NCI-H1930 (cell line): ENCODE measurements at places on chromosomes 5 and 9.
A peak's percentile ranks its signal among the peaks of the same experiment; 100 is the strongest.

- no peak for DNase-seq
Measured at GRCh38 chr5:178349625-178350353, 117.2 kb upstream of the PHYKPL start.

DNA sequence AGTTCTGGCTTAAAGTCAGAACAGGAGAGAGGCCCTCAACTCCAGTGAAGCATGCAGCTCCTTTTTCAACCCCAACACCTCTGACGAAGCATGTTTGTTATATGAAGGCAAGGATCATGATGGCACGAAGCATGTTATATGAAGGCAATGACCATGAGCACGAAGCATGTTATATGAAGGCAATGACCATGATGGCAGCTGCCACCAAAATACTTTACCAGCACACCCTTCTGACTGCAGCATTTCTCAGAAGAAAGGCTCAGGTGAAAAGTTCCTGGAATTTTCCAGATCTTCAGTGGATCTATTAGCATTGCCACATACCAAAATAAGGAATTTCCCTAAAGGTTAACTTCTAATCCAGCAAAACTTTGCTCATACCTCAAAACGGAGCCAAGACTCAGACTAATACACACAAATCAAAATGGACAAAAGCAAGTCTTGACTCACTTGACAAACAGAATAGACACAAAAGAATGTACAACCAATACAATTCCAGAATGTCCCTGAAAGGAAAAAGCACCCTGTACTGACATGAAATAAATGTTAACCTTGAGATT, 217.4 kb downstream of the FANCC start:
- no peak for DNase-seq

GRCh38 chr9:34409154-34409553, 32.5 kb upstream of the MYORG start:
- no peak for DNase-seq

DNA sequence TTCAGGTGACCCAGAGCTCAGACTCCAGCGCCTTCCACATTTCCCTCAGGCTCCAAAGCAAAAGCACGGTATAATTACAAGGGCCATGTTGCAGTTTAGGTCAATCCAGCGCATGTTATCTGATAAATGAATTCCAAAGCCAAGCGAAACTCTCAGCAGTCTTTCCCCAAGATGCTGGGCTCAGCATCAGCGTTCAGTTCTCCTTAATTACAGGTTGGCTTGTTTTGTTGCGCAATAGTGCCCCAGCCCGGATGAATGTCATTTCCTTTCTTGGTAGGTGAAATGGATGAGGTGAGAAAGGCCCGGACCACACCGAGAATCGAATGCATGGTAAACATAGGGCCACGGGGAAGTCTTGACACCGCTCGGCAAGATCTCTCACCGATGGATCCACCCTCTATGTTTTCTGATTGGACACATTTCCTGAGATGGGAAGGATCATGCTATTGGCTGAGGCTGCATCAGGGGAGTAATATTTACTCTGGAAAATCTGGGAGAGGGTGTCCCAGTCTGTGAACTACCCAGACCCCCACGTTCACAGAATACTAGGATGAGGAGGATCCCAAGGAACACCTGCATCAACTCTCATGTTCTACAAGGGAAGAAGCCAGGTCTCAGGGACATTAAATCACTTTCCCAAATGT, 221.2 kb upstream of the ANKRD55 start:
- DNase-seq = no peak

DNA sequence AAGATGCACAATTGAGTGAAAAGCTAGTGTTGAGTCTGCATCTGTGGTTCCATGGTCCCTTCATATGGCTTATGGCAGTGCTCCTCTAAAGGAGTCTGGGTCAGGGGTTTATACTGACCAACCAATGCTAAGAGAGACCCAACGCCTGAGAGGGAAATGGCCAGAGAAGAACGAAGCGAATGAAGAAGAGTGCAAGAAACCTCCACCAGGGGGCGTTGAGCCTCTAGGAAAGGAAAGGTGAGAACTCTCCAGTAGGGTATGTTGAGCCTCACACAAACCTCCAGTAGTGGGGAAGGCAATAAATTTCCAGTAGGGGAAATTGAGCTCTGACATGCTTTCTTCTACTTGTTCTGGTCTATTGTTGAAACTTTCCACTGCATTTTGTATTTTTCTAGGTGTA, 470.6 kb downstream of the PRDM9 start:
- DNase-seq = no peak

DNA sequence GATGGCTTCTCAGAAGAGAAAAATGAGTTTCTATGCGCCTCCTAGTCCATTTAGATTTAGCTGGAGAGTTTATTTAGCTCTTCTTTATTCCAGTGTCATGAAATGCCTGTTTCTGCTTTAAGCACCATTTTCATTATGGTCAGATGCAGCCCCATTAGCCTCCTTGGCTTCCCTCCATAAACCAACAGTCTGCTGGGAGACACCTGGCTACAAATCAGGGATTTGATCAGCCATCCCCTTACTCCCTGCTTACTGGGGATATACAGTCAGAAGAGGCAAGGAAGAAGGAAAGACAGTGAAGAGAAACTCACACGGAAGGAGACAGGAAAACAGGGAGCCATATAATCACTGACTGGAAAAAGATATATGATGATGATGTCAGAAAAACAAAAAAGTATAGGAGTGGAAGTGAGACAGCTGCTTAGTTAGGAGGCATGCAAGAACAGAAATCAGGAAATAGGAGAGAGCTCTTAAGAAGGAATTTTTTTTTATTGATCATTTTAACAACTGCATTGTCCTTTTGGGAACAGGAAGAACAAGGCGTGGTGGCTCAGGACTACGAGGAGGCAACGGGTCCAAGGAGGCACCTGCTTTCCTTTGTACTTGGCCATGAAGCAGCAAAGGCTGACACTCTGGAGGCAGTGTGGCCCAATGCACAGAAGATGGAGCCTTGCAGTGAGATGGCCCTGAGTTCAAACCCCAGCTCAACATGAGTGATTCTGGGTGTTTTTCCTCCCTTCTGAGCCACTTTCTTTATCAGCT, 56.1 kb downstream of the MED27 start:
- no peak for DNase-seq

DNA sequence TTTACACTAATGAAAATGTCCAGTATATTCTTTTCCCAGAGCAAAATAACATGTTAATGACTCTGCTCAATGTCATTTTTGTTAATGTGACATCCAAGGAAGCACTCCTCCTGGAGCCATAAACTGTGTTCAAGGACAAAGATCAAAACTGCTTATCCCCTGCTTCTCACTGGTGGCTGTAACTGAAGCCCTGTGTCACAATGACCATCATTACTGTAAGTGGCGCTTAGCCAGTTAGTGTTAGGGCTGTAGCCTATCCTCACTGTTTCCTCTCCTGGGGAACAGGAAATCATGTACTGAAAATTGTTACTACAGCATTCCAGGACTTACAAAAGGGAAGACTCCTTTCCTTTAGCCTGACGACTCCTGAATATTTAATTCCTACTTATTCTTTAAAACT, 71.7 kb upstream of the COX7C start:
- no peak for DNase-seq

DNA sequence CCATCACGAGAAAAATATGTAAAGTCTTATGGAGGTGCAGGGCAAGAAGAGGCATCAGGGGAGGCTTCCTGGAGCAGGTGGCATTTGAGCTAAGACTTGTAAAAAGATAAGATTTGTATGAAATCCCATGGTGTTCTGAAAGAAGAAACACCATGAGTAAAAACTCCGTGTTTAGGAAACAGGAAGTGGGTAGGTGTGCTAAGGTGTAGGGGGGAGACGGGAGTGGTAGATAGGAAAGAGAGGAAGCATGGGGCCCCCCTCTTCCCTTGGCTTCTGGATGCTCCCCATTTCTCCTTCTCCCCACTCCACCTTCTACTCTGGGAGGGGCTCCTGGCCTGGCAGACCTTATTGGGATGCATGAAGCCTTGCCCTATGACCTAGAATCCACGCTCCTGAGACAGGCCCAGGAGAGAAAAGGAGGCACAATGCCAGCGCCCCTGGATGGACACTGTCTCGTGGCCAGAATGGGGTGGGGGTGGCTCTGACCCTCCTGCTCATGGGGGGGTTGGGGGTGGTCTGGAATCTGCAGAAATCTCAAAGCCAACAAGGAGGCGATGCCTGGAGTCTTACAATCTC, 103.6 kb downstream of the GTF3C4 start:
- no peak for DNase-seq

DNA sequence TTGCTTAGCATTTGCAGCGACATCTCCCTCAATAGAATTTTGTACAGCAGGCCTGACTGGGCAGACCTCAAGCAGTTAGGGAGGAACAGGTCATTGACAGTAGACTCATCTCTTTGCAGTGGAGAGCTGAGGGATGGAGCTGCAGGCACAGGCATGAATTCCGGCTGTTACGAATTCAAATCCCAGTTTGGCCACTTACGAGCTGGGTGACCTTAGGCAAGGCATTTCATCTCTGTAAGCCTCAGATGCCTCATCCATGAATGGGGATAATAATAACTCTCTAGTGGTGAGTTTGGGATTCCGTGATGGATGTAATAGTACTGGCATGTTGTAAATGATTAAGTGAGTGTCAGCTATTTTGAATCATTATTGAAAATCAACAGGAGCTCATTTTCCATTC, 195.3 kb downstream of the SEMA6A start:
- no peak for DNase-seq

GRCh38 chr9:79759460-79759859, 187.7 kb downstream of the TLE4 start:
- no peak for DNase-seq

GRCh38 chr9:38024036-38024681, 44.9 kb downstream of the SHB start:
- DNase-seq = no peak

DNA sequence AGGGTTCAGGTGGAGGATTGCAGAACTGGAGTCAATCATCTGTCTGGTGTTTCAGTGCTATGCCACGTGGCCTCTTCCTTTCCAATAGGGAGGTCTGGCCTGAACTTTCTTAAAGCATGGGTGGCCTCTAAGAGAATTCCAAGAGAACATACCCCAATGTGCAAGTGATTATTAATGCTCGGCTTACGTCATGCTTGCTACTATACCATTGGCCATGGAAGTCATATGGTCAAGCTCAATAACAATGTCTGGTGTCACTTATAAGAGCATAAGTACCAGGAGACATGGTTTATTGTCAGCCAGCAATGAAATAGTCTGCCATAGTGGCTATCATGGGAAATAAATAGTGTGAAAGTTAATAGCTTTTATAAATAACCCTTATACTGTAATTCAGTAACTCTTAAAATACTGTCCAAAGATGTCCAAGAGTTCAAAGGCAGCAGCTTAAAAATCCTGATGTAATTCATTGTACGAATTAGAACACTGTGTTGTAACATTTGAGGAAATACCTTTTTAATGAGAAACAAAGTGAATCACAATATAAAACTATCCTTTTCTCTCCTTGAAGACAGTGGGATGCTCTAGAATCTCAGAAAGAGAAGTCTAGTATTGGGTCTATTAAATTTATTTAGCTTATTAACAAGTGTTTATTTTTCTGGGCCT, 355.4 kb upstream of the PRR16 start:
- DNase-seq = no peak

DNA sequence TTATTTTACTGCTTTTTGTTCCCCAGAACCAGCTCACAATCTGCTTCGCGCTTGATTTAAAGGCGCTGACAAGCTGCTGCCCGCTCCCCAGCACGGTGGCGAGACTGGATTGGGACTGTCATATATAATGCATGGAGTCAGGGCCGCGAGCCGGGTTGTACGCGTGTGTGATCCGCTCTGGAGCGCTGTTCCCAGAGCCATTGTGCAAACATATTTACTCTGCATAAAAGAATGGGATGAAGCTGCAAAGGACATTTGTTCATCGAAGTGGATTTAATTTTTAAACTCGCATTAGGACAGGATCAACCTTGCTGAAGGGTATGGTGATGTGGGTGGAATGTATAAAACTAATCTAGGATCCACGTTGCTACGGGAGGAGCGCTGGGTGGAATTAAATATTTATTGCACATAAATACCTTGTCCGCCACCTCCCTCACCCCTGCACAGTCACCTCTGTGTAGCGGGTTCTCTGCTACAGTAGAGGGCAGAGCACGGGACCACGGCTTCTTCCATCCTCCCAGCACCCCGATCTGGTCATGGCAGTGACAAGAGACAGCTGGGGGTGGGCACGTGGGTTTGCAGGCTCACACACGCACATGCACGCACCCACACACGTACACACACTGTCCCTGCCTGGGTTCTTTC, 18.1 kb upstream of the FCN1 start:
- peak; percentile 5 for DNase-seq

GRCh38 chr5:18968966-18969365, 1019.0 kb downstream of the CDH18 start:
- no peak for DNase-seq

DNA sequence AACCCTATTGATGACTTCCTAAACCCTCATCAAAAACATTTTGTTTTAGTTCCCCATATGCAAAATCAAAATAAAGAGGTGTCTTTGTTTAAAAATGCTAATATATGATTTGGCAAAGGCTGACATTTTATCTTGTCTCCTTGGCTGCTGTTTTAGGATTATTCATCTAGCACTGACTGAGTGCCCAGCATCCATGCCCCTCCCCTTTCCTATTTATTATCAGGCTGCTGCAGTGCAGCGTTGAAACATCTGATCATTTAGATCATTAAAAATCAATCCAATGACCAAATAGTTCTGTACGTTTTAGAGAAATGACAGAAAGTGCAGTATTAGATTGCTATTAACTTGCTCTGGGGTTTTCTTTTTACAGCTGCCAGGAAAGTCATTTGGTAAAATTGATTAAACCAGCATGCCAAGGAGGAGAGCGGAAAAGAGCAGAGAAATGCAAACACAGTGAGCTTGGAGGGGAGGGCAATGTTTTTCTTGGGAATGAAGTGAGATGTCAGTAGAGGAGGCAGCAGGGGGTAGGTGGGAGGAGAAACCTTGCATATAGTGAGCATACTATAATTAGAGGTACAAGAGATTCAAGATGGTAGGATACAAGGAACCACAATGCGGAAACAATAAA, 286.3 kb downstream of the PDE4D start:
- DNase-seq = no peak

DNA sequence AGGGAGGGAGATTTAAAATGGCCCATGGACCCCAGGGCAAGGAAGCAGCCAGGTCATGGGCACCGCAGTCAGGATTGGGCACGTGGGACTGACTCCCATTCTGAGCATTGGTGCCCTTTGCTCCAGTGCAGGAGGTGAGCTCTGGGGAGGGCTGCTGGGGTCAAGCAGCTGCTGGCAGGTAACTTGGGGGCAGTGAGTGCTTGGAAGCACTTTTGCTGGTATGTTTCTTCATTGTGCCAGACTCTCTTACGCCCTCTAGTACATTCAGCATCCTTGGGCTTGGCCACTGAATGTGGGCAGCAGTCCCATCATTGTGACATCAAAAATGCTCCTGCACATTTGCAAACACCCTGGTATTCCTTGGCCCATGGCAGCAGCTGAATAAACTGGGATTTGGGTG, 32.7 kb downstream of the PRRC2B start:
- DNase-seq = no peak

- no peak for DNase-seq
Measured at GRCh38 chr9:92404042-92404836, at the start of gene OGN. Gene OGN (minus strand): TSS chr9:92404578. CDS start chr9:92403407, 1,171 bp downstream.

- no peak for DNase-seq
Measured at GRCh38 chr9:2622461-2623287, 1.1 kb downstream of the VLDLR start.

GRCh38 chr5:1074816-1075554, 36.9 kb downstream of the SLC12A7 start:
- DNase-seq = no peak

- no peak for DNase-seq
Measured at GRCh38 chr9:126619361-126620135, 5.8 kb downstream of the LMX1B start.

- no peak for DNase-seq
Measured at GRCh38 chr5:67992923-67993322, 222.6 kb upstream of the PIK3R1 start.

GRCh38 chr5:83512061-83512745, 40.7 kb downstream of the VCAN start:
- DNase-seq = no peak

- no peak for DNase-seq
Measured at GRCh38 chr5:139377226-139377625, 5.9 kb downstream of the SLC23A1 start.
